ENCODE measurements at places on chromosomes 7 and 10.

- DNase-seq = no peak
Observed at GRCh38 chr10:11143242-11143641, 125.6 kb downstream of the CELF2 start.

DNA sequence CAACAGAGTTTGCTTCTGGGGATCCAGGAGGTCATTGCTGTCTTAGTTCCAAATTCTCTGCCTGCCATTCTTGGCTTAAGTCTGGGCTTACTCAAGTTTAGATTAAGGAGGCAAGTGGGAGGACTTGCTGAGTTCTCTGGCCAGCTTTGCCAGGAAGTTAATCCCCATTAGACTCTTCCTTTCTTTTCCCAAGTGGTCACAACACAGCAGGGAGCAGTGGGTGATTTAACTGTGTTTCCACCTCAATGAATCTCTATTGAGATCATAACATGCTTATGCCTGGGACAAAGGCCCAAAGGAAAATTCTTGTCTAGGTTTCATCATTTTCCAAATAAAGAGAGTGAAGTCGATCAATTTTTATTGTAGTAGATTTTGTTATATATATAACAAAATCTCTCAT lies 1159.6 kb downstream of the SORCS3 start:
- DNase-seq = no peak

GRCh38 chr10:123967626-123968243 lies 76.1 kb upstream of the CPXM2 start:
- peak; percentile 50 for DNase-seq

DNA sequence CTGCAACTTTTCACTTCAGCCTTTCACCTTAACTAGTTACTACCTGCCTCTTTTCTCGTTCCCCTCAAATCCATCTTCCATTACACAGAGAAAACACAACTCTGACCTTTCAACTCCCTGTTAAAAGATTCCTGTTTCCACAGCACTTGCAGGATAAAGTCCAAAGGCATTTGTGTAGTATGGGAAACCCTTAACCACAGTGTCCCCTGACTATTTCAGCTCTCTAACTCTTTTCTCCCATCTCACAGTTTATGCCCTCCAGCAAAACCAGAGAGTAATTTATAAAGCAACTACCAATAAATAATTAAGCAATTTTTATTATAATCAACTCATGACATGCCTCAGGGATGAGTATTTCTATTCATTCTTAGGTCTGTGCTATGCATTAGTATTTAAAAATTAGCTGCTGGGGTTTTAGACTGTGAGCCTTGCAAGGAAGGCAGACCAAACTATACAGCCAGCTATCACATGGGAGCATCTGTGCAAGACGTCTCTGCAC lies 51.0 kb downstream of the COL1A2 start:
- DNase-seq = no peak

DNA sequence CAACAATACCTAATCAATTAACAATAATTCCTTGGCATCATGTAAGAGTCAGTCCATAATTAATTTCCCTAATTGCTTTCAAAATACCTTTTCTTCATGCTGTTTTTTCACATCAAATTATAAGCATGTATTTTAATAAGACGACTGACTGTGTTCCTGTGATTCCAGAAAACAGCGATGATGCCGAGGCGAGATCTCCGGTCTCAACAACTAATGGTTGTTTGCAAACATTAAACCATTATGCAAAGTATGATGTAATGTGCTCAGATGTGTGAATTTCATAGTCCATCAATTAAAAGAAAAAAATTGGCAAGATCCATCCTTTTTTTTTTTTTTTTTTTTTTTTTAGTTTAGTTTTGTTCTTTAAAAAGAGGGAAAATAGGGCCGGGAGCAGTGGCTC lies 44.5 kb upstream of the PIP4K2A start:
- DNase-seq = no peak

- DNase-seq = peak; percentile 95
Observed at GRCh38 chr10:72243822-72244437, 27.9 kb upstream of the ASCC1 start.

DNA sequence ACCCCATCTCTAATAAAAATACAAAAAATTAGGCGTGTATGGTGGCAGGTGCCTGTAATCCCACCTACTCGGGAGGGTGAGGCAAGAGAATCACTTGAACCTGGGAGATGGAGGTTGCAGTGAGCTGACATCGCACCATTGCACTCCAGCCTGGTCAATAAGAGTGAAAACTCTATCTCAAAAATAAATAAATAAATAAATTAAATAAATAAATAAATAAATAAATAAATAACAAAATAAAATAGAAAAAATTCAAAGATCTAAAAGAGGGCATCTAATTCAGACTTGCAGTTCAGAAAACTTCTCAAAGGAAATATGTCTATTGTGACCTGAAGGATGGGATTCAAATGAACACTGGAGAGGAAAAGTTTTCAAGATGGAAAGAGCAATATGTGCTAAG lies 1085.1 kb downstream of the SORCS3 start:
- DNase-seq = no peak

DNA sequence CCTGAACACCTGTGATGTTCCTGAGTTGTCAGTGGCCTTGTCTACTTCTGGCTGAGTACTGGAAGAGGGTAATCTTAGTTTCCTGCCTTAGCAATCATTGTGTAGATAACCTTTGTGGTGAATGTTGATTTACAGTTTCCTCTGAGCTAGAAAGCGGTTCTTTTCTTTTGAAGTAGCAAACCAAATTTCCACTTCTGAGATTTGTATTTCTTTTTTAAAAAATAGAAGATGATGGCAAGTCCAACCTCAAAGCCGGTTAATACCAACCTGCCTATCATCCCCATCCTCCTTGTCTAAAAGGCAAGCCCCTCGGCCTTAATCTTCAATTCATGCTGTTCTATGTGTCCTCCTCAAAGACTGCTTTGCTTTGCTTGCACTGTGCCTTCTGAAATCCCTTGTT lies 12.5 kb upstream of the PALS2 start:
- no peak for DNase-seq

GRCh38 chr7:143891457-143891856 lies 10.5 kb downstream of the TCAF1 start:
- no peak for DNase-seq

GRCh38 chr10:107913317-107914294 lies 749.1 kb upstream of the SORCS1 start:
- no peak for DNase-seq

DNA sequence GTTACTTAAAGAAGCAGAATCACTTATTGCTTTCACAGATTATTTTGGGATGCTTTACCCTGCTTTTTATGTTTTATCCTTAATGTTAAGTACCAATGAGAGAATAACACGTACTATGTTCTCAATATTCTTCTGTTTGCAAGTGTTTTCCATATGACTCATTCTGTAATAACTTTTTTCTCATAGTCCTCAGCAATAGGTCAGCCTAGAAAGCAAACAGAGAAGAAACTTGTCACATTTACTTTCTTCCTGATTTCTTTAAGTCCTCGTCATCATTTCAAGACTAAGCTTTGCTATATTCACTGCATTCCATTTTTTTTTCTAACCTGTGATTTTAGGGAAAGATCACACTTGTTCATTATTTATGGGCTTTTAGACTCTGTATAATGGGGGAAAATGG lies 6.8 kb upstream of the AGR2 start:
- peak; percentile 54 for DNase-seq

DNA sequence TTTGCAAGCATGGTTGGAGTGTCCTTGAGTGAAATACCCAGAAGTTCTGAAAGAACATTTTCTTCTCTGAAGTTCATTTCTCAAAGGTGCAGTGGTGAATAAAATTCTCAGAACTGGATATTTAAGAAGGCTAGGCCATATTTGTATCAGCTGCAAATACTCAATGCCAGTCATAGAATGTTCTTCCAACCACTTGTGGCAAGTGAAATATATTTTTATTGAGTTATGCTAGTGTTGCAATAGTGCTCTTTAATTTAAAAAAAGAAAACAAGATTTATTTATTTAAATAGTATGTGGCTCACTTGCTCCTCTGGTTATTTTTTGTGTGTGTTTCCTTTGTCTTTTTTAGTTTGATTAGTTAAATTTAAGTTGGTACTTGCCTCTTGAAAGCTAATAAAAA lies 64.5 kb downstream of the PALS2 start:
- DNase-seq = no peak

GRCh38 chr7:105024734-105025133 lies 10.7 kb downstream of the KMT2E start:
- peak; percentile 78 for DNase-seq

- DNase-seq = peak; percentile 47
Observed at GRCh38 chr10:88901206-88901983, 21.4 kb downstream of the STAMBPL1 start.

DNA sequence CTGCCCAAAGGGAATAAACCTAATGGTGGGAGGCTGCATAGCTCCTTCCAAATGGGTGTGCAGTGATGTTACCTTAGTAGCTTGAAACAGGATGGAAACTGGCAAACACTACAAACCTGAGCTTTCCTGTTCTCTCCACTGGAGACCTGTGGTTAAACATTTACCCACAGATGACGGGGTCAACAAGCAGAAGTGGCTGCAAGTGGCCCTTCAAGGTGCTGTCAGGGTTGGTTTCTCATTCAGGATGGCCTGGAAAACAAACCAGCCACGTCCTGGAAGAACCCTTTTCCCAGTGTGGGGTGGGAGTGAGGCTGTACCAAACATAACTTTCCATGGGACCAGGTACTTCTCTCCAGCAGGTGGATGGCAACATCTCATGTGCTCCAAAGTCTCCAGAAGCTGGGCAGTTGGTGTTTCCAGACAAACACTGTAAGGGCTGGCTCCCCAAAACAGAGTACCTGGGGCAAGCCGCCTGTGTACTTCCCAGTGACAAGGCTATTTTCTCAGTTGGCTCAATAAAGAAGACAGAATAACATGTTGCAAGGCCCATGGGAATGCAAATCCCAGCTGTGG lies 67.5 kb downstream of the DNAJB9 start:
- DNase-seq = no peak

DNA sequence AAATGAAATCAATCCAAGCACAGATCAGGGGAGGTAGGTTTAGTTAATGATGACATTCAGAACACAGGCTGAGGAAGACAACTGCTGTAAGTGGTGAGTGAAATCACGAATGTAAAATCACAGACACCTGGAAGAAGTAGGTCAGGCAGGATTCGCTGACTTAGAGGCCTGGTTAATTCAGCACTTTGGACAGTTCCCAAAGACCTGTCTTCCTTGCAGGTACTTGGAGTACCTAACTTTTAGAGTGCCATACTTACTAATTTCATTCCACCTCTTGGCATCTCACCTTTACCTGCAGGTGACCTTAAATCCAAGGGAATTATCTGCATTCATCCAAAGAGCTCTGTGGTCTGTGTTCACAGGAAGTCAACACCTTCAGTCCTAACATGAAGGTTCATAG lies 822.3 kb downstream of the PHTF2 start:
- DNase-seq = peak; percentile 18

GRCh38 chr7:128742206-128742605 lies 3.0 kb downstream of the CALU start:
- DNase-seq = peak; percentile 64

- DNase-seq = no peak
Observed at GRCh38 chr10:86169066-86169465, 197.5 kb downstream of the GRID1 start.

DNA sequence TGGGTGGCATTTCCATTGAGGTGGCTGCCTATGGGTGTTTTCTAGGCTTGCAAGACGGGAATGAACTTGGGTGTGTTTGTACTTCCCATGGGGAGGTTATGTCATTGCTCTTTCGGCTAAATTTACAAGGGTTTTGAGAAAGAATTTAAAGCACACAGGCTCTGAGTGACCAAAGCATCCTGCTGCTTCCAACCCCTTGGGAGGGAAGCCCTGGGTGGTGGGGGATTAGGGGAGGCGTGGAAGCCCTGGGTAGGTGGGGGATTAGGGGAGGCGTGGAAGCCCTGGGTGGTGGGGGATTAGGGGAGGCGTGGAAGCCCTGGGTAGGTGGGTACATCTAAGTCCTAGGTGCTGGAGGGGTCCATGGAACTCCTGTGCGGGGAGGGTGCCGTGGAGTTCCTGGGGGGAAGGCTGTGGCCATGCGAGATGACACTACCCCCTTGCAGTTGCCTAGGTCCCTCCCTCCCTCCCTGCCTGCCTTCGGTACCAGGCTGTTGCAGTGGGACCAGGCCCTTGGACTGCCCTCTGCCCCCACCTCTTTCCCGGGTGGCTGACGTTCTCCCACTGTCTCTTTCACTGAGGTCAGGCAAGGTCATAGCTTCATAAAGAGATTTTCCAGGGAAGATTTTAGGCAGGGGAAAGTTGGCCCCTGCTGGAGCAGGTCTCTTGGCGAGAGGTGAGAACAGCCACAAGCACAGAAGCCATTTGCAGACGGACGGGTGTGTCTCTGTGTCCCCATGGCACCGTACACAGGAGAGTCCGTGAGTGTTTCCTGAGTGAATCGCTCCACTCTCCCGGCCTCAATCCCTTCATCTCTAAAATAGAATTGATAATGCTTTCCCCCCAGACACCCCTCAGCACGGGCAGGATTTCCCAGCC lies 19.5 kb downstream of the PRF1 start:
- no peak for DNase-seq

GRCh38 chr10:80201608-80202141 lies 3.7 kb downstream of the ANXA11 start:
- DNase-seq = no peak

DNA sequence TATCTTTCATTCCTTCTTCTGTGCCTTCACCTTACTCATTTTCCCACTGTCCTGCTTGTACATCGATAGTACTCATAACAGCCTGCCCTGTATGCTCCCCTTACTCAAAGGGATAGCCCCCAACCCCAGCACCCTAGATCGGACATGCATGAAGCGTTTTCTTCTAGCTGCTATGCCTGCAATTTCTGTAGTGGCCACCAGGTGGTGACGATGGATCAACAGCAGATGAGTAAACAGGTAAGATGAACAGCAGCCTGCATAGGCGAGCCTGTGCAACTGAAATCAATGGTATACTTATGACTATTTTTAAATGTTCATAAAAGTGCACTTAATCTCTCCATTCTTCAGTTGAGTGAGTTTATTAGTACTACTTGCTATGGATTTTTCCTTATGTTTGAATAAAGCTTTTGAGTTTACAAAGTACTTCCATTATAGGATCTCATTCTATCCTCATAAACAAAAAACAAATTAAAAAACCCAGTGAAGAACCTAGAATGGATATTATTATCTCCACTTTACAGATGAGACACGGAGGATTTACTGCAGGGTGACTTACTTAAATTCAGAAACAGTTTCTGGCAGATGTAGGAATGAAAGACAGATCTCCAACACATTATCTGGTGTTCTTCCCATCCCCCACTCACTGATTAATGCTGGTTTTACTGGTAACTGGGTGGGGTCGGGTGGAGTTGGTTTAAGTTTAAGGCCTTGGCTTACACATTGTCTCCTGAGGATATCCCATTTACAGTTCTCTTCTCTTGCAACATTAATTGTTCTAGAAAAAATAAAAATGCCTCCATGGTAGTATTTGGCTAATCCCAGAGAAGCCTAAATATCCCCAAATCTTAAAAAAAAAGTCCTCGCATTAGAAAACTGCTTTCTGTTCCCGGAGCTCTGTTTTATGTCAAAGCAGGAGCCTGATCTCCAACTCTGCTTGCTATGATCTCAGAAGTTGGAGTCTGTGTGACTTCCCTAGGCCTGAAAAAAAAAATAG lies 222.1 kb downstream of the GLI3 start:
- DNase-seq = peak; percentile 32

DNA sequence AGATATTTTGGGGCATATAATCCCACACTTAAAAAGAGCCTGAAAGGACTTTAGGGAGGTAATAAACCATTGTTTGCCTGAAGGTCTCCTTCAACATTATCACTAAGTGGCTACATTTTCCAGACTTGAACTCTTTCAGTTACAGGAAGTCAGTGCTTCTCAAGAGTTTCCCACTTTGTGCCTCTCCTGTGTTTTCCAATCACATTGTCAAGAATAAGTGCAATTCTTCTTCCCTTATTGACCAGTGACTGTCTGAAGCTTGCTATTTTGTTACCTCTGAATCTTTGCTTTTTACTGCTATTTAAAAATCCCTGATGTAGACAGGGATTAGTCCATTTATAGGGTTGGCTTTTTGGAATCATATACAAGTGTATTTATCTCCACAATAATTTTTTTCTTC lies 346.7 kb upstream of the ANKRD30A start:
- no peak for DNase-seq
